PC-3 (cell line): ENCODE measurements at places on chromosomes 4 and X.

GRCh38 chrX:19670854-19671620 is 155.7 kb upstream of the MAP3K15 start:
- DNase-seq: peak; percentile 84

DNA sequence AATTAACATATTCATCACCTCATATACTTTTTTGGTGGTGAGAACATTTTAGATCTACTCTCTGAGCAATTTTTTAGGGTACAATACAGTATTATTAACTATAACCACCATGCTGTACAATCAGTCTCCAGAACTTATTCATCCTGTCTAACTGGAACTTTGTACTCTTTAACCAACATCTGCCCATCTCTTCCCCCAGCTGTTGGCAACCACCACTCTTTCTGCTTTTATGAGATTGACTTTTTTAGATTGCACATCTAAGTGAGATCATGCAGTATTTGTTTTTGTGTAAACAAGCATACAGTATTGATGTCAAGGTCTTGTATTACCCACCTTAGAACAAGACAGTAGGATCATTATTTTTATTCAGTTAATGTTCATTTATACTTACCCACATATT is 516.8 kb downstream of the RPA4 start:
- peak; percentile 31 for DNase-seq

GRCh38 chr4:102259081-102259480 is 86.2 kb downstream of the SLC39A8 start:
- DNase-seq: peak; percentile 9

DNA sequence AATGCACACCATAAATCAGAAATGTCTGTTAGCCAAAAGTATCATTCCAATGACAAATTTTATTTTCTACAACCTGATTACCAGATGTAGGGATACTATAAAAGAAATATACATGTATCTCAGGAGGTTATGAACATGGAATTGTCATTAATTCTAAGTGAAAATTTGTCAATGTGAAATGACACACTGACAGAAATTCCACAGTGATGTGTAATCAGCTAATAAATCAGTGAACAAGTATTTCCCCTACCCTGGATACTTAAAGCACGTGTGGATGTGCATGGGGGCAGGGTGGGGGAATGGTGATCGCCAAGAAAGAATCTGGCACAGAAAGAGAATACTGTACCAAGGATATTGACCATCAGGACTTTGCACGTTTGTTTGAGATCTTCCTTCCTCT is 123.6 kb downstream of the SH3RF1 start:
- peak; percentile 71 for DNase-seq

- DNase-seq: no peak
Measured at GRCh38 chrX:24448762-24449250, 16.3 kb upstream of the PDK3 start.

GRCh38 chrX:48826135-48826875 is at the start of gene ERAS:
TSS of gene ERAS (plus strand) at chrX:48826513. CDS start at chrX:48829124, 2,611 bp downstream.
- no peak for DNase-seq

GRCh38 chr4:69025191-69025998 is 70.9 kb upstream of the UGT2B7 start:
- peak; percentile 49 for DNase-seq

DNA sequence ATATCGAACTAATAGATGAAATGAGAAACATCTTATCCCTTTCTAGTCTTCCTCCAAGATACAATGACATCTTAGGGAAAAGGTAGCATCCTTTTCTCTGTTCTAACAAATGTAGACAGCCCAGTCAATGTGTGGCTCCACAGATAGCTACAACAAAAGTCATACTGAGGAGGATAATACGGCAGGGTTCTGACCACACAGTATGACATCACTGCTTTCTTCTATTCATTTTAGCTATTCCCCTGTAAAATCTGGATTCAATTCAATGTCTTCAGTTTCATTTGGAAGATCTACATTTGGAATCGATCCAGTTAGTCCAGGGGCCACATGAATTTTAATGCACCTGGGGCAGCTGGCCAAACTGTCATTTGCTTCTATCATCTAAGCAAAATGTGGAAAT is 51.4 kb downstream of the ENOX2 start:
- DNase-seq: no peak

DNA sequence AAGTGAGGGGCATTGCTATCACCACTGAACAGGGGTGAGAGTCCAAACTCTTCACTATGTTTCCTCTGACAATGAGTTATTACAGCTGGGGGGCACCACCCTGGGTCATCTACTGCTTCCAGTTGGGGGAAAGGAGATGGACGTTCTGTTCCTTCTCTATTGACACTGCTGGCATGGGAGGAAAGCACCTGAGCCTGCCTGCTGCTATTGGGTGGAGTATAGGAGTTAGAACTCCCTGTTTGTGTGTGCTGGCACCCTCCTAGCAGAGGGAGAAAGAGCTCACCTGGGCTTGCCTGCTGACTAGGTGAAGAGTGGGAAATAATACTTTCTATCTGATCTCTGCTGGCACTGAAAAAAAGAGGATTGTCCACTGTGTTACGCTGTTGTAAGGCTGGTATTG is 163.8 kb downstream of the MSN start:
- no peak for DNase-seq

DNA sequence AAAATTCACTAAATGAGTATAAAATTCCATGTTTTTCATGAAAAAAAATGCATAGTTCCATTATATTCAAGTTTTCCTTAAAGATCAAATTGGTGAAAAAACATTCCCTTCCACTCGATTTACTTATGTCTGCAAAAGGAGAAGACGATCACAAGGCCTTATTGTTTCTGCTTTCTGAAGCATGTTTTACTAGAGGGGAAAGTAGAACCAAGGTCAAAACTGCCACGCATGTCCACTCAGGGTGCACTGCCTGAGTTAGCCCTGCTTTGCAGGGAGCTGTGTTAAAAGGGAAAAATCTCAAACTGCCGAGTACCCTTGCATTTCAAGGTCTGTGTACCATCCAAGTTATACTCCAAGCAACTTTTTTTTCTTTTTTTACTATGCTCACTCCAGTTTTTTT is 57.2 kb downstream of the TRAPPC11 start:
- DNase-seq: peak; percentile 4

- DNase-seq: no peak
Measured at GRCh38 chrX:129808158-129808828, 28.5 kb downstream of the SASH3 start.

DNA sequence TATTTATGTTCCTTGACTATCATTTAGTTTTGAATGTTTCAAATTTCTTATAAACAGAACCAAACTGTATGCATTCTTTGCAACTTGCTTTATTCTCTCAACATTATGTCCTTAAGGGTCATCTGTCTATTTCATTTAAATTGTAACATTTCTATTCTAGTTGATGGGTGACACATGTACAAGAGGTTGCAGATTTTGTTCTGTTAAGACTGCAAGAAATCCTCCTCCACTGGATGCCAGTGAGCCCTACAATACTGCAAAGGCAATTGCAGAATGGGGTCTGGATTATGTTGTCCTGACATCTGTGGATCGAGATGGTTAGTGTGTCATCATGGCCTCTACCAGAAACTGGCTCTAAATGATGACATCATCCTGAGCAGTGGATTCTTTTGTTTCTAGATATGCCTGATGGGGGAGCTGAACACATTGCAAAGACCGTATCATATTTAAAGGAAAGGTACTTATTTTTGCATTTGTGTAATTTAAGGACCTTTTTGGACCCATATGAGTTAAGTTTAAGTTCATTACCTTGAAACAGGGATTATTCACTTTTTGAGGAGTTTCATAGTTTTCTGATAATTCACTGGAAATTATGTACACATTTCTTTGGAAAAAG is 6.1 kb downstream of the LIAS start:
- DNase-seq: peak; percentile 32

GRCh38 chr4:38803833-38804653 is 548 bp downstream of the TLR1 start:
- peak; percentile 23 for DNase-seq

DNA sequence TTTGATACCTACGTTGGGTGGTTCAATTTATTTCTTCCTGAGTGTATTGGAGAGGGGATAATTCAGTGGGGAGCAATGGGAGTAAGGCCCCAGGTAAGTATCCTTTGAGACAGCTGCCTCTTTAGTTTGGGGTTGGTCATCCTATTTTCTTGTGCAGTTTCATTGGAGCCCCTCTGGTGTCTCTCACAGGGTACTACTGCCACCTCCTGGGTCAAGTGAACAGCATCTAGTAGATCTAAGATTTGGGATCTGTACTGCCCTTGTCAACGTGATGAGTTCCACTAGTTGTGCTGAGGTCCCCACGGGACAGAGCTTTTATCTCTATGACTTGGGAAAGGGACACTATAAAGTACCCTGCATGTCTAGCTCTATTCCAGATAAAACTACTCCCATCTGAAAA is 80.6 kb downstream of the PBDC1 start:
- DNase-seq: peak; percentile 56

- no peak for DNase-seq
Measured at GRCh38 chr4:5969777-5970176, 48.5 kb downstream of the C4orf50 start.

- DNase-seq: no peak
Measured at GRCh38 chr4:76476571-76476970, 41.5 kb downstream of the SHROOM3 start.

DNA sequence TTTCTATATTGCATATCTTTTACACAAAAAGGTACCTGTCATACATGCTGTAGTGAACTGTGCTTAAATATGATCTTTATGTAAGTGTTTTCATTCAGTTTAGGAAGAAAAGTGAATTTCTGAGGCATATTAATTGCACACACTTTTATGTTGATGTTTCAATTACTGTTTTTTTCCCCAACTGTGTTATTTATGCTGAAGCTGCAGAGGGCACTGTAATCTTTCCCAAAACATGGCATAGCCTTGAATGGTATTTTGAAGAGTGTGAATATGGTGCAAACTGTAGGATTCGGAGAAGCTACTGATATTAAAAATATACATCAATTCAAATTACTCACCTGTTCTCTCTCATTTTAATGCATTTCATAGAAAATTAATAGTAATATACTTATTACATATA is 6.0 kb upstream of the CENPE start:
- peak; percentile 40 for DNase-seq

- peak; percentile 39 for DNase-seq
Measured at GRCh38 chrX:17939724-17940123, 78.6 kb upstream of the RAI2 start.

DNA sequence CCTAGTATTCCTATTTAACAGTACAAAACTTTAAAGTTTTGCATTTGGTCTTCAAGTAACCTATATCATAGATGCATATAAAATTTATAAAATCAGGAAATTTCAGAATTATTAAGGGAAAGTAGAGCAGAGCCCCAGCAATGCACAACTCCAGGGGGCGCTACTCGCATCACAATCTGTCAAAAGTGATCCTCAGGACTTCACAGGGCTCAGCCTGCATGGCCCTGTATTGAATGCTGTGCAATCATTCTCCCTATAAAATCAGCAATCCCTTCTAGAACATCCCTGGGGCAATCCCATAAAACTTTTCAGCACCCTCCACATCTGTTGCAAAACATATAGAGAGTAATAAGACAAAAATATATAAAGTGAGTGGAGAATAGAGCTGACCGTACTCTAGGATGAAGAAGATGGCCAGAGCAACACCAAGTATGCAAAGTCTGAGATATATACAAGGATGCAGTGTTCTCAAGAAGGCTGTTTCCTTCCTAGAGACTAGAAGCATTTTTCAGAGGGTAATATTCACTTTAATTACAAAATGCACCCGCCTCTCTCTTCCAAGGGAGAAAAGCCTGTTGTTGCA is 12.5 kb upstream of the PPARGC1A start:
- DNase-seq: no peak

DNA sequence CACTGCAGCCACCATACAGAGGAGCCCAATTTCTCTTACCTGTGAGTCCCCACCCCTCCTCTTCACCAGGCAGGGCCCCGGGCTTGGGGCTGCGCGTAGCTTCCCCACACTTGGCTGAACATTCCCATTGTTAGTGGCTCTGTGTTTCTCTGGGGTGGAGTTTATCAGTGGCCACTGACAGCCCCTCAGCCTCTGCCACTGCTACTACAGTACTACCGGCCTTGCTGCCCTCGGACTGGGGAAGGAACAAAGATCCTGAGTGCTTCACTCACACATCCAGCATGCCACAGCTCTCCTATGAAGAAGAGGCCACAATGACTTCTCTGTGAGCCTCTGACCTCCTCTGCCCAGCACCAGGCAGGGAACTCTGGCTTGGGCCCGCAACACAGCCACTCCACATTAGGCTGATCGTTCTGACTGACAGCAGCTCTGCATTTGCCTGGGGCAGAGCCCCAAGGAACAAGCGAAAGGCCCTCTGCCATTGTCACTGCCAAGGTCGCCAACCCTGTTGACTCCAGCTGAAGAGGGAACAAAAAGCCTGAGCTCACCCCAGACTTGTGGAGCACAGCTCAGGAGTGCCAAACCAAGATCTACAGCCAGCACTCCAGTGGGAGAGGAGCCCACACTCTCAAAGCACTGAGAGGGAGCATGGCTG is 24.0 kb downstream of the ABCB7 start:
- DNase-seq: no peak

GRCh38 chr4:122221322-122221721 is 69.2 kb downstream of the BLTP1 start:
- DNase-seq: no peak

GRCh38 chr4:94892051-94892450 is 134.3 kb downstream of the BMPR1B start:
- DNase-seq: peak; percentile 19

GRCh38 chrX:149472625-149473024 is 32.5 kb downstream of the IDS start:
- peak; percentile 32 for DNase-seq

DNA sequence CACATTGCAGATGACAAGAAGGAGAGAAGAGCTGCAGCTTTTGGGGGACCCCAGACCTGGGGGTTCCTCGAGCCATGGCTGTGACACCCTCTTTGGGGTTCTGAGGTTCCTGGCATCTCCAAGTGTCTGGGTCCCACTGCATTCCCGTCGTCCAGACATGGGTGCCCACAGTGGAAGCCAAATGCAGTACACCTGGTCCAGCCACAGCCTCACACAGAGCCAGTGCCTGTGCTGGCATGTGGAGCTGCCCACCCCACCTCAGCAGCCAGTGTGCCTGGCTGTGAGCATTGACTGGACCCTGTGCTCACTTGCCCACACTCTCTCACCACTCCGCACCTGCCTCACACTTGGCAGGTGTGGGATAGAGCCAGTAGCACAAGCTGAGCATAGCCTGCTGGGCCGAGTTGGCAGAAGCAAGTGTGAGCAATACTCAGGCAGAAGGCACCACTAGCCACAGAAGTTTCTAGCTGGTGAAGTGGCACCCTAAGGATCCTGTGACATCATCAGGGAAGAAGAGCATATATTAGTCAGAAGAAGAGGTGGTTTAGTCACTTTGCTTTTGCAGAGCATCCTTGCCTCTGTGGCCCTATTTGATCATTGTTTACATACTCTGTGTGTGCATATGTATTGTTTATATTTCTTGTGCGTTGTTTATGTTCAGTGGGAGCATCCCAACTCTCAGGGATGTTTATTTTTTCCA is 65.0 kb upstream of the MAGEB2 start:
- peak; percentile 54 for DNase-seq

- DNase-seq: peak; percentile 4
Measured at GRCh38 chr4:185656467-185656931, 121.2 kb upstream of the PDLIM3 start.

DNA sequence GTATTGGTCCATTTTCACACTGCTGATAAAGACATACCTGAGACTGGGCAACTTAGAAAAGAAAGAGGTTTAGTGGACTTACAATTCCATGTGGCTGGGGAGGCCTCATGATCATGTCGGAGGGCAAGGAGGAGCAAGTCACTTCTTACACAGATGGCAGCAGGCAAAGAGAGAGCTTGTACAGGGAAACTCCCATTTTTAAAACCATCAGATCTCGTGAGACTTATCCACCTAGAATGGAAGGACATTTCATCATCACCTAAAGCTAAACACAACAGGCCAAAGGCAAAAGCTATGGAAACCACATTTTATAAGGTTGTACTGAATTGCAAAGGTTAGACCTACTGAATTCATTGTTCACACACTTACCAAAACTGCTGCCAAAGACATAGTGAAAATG is 6.0 kb upstream of the SLC25A43 start:
- DNase-seq: no peak
